Activated naive CD4-positive, alpha-beta T cell treated with anti-CD3 and anti-CD28 coated beads for 36 hours (primary cell): ENCODE measurements at places on chromosomes 3 and 15.

GRCh38 chr15:69675731-69676130 is 223.1 kb downstream of the RPLP1 start:
- DNase-seq: no peak

DNA sequence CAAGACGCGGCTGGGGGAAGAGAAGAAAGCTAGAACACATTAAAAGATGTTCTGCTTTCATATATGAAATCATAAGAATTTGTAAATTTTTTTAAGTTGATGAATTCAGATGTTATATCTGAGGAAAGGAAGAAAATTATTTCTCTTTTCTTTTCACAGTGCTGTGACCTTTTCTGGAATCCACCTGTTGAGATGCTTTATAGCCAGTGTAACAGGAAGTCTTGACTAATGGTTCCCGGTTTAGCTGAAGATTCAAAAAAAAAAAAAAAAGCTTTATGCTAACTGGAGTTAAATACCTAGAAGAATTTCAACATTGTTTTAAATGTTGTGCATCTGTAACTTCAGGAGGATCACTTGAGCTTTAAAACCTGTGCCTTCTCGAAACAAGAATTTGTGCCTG is 9.9 kb downstream of the GTPBP8 start:
- DNase-seq: no peak

DNA sequence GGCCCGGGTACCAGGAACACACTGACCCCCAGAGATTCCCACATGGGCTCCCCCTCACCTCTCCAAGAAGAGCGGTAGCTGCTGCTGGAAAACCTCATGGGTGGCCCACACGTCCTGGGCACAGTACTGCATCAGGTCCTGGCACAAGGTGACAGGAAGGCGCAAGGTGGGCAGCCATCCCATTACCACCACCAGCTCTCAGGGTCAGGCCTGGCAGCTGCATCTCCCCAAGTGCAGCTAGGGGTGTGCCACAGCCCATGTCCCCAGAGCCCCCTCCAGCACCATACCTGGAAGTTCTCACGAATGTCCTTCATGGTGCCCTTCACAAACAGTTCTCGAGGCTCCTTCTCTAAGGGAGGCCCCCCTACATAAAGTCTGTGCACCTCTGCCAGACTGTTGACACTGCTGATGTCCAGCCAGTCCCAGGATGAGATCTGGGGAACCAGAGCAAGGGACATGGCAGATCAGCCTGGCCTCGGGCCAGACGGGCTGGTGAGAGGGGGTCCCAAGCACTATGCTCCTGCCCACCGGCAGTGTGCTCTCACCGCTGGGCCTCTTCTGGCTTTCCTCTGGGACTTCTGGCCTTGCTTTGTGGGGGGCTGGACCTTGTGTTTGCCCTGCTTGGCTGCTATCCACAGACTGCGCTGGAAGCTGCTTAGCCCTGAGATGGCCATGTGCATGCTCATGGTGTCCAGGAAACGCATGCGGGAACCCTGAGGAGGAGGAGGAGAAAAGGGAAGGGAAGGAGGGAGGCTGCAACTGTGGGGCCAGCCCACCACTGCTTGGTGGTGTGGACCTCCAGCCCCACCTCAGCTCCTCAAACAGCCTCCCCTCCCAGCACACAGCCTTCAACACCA is 6.0 kb downstream of the POLG start:
- DNase-seq: no peak

GRCh38 chr3:71052716-71053115 is 530.8 kb downstream of the FOXP1 start:
- DNase-seq: no peak

DNA sequence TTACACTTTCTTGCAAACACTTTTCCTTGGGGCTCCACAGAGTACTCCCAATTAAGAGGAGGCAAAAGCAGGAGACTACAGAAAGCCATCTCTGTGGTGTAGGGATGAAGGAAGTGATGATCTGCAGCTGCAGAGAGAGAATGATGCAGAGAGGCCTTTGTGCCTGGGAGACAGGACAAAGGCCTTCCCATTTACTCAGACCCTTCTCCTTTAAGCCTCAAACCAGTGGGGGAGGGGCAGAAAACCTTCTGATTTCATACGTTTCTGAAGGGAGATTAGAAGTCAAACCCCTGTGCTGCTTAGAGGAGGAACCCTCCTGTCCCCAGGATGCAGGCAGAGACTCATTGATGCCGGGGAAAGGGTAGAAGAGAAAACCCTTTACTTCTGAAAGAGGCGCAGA is 130.8 kb downstream of the NEO1 start:
- DNase-seq: no peak

DNA sequence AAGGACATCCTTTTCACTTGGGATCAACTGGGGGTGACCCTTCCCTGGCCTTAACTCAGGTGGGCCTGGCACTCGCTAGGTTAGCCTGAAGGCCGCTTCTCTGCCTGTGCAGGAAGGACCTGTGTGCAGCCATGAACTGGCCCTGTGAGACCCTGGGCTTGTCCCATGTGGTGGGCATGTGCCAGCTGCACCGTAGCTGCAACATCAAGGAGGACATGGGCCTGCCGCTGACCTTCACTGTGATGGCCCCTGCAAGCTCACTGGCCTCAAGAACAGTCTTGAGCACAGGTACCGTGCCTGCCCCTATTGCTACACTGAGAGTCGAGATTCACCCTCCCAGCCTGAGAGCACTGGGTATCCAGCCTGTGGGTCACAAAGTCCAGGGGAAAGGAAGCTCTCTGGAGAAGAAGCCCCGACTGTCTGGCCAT is 43.0 kb downstream of the SAXO2 start:
- no peak for DNase-seq

GRCh38 chr3:57673156-57673555 is 19.7 kb downstream of the DENND6A start:
- DNase-seq: no peak

GRCh38 chr3:113977822-113978221 is 30.0 kb downstream of the ZDHHC23 start:
- no peak for DNase-seq

DNA sequence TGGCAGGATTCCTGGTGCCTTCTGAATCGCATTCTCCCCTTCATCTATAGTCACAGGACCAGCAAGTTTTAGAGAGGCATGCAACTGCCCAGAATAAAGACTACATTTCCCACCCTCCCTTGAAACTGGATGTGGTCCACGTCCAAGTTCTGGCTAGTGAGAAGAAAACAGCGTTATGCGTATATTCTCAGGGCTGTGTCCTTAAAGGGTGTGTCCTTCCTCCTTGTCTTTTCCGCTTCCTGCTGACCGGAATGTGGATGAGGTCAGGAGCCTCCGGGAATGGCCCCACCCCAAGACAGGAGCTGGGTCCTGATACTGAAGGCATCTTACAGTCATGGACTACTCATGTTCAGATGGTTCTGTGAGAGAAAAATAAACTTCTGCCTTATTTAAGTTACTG is 20.2 kb downstream of the CHST2 start:
- no peak for DNase-seq

- DNase-seq: no peak
These were observed 8.7 kb upstream of the ZNF774 start for GRCh38 chr15:90343302-90343790.

GRCh38 chr15:69320977-69321554 is 22.4 kb downstream of the PAQR5 start:
- peak; percentile 27 for DNase-seq

GRCh38 chr15:85475317-85475701 is 94.9 kb downstream of the AKAP13 start:
- no peak for DNase-seq

GRCh38 chr3:14726441-14726780 is 51.5 kb downstream of the C3orf20 start:
- no peak for DNase-seq

DNA sequence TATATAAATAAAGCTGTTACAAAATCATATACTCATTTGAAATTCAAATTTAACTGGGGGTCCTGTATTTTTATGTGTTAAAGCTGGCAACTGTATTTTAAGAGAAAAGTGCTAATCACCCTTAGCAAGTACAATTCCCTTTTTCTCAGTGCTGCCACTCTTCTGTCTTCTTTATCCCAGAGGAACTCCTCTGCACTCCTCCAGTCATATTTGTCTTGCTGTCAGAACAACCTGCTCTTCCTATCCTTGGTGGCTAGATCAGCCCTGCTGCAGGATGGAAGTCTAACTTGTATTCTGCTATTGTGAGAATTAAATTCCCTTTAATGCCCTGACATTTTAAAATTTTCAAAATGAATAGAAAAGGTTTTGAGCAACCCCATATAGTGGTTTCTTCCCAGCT is 123.9 kb upstream of the TNIK start:
- DNase-seq: no peak

GRCh38 chr3:11582191-11582968 is 61.3 kb downstream of the VGLL4 start:
- DNase-seq: peak; percentile 51

- no peak for DNase-seq
These were observed 314.2 kb downstream of the NTRK3 start for GRCh38 chr15:87942316-87942715.

DNA sequence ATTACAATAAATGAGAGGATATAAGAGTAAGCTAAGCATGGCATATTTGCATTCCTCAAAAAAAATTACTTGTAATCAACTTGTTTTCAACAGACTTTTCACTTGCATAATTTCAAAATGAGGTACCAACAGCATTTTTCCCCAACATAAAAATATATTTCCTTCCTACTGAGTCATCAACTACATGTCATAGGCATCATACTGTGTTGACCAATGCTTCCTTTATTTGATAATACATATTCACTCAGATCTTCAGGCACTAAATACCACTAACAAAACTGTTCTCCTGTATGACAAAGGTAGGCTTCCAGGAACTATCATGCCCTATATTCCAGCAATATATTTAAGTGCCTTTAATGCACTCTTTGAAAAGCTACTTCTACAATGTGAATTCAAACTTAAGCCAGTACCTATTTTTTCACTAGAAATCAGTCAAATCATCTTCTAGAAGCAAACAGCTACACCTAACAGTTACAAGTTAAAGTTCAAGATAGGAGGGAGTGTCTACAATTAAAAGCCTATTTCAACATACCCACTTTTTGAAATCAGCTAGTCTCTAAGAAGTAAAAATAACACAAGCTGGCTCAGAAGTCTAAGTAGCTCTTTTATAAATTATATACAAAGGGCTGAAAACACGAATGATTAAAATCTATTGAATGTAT is 11.3 kb downstream of the ADAM10 start:
- no peak for DNase-seq

- no peak for DNase-seq
These were observed 333.0 kb downstream of the LPP start for GRCh38 chr3:188486952-188487351.

DNA sequence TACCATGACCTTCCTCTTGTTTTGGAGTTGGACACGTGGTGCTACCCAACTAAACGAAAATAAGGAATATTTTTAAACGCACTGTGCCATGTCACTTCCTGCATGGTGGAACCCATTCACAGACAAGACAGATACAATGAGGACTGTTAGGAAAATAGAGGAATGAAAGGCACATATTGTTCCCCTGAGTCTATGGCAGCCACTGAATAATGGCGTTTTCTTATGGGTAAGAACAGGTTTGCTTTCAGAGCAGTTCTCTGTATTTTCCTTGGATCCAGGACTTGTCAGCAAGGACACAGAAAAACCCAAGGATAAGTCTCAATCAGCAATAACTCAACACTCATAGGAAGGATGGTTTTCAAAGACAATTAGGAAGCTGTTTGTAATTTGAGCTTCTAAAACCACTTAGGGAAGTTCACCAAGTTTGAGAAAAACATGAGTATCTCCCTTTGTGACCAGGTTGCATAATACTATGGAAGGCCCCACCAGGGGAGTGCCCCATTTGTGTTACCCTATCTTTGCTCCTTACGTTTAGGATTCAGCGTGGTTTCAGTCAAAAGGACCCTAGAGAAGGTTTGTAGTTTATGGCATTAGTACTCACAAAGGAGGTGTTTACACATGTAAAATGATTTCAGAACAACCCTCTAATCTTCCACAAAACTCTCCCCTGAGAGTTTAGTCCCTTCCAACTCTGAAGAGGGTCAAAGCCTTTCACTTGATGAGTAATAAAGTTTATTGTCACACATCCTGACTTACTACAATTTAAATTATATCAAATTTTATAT is 487.2 kb upstream of the ATP11B start:
- no peak for DNase-seq

DNA sequence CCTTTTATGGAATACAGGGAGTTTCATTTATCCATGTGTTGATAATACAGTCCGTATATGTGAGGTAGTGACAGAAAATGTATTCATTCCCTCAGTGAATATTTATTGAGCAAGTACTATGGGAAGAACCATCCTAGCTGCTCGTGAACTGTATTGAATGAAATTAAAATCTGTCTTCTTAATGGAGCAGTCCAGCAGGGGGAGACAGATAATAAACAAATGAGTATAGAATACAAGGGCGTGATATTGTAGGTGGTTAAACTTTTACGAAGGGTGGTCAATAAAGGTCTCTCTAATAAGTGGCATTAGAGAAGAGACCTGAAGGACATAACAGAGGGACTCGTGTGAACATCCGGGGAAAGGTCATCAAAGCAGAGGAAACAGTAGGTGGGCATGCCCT is 62.7 kb upstream of the OSTN start:
- DNase-seq: no peak

- DNase-seq: no peak
These were observed 122.5 kb downstream of the CHST2 start for GRCh38 chr3:143242101-143242500.
